ENCODE measurements at places on chromosomes 2 and 18. TPM values are rescaled to one million over a fixed set of nuclear protein-coding genes. Genes with fewer than 3 reads are reported as not detected.

ALKAL2 gene
- total RNA-seq: not detected

FER1L5 gene
- total RNA-seq: 1.4 TPM

XIRP2 gene
- under 0.01 TPM for total RNA-seq

HAAO gene
- 12.2 TPM for total RNA-seq

RNF125 gene
- total RNA-seq: 1.0 TPM

CYP27C1 gene
- not detected for total RNA-seq
